CD14-positive monocyte (primary cell): ENCODE measurements at places on chromosomes 11 and 22. TPM values are rescaled to one million over a fixed set of nuclear protein-coding genes. Genes with fewer than 3 reads are reported as not detected.

TMEM191B gene
- 1.8 TPM for polyA plus RNA-seq

APBB1 gene
- polyA plus RNA-seq, result 2.5 TPM

CADM1 gene
- not detected in 2 replicates for polyA plus RNA-seq

RASD2 gene
- polyA plus RNA-seq, result 0.29 TPM in 1 of 2 replicates, not detected in the other

APOBEC3C gene
- 19.7 and 23.2 TPM in 2 replicates for polyA plus RNA-seq

GRCh38 chr22:39410264-39410663 is 10.7 kb downstream of the TAB1 start:
- peak overlapping the region; percentile 80 for H3K27ac ChIP-seq
- DNase-seq, result peak; percentile 40
- H3K4me1 ChIP-seq, result peaks cover 81% of the 10 kb centered on the region
- no peaks in the 10 kb centered on the region for H3K27me3 ChIP-seq

DNA sequence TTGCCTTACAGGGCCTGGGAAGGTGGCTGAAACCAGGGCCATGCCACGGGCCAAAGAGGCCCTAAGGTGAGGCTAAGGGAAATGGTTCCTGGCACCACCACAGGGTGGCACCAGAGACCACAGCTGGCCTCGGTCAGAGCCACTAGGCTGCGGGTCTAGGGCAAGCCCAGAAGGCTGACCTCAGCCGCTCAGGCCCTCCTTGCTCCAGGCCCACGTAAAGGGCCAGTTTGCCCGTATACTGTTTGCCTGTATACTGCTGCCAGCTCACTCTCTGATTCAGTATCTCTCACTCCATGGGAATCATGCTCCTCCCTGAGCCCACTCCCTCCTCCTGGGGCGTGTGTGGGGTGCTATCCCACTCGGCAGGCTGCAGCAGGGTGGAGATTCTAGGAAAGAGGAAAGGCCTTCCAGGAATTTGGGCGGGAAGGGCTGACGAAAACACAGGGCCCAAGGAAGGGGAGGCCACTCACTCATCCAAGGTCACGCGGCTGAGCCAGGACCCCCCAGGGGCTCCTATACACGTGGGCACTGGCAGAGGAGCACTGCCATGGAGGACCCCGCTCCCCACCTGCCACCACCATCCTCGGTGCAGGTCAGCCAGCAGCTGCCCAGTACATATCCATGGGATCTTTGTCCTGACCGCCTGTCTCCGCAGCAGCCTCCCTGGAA is 62.4 kb downstream of the NECTIN1 start:
- no peak overlapping the region for H3K4me3 ChIP-seq
- no peaks in the 10 kb centered on the region for H3K4me1 ChIP-seq
- DNase-seq, result peak; percentile 66
- H3K27me3 ChIP-seq, result no peaks in the 10 kb centered on the region
- H3K27ac ChIP-seq, result no peak overlapping the region

DNA sequence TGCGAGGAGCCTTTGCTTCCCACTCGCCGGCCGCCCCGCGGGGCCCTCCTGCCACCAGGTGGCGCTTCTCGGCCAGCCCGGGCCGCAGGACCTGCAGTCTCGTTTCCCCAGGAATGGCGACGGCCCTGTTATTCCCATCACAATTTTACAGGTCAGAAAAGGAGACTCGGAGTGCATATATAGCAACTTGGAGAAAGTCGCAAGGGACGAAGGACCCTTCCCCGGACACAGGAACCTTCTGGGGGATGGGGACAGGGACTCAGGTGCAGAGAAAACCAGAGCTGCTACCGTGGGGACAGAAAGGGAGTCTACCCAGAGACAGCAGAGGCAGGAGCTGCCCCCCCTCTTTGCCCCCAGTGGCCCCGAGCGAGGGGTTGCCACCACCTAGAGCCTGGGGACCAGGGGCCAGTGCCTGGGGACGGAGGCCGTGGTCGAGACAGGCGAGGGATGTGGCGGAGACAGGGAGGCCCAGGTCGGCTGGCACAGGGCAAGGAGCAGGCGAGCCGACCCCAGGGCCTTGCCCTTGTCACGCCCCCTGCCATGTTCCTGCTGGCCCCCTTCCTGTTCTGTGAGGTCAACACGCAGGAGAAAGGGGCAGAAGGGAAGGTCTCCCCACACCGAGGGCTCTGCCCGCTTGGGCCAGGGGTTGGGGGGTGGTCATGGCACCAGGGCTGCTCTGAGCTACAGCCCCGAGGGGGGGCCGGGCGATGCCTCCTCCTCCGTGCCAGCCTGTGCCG is 3.5 kb upstream of the KRTAP5-6 start:
- H3K27me3 ChIP-seq, result no peaks in the 10 kb centered on the region
- H3K27ac ChIP-seq, result no peak overlapping the region
- peak overlapping the region; percentile 57 for H3K4me3 ChIP-seq
- no peaks in the 10 kb centered on the region for H3K36me3 ChIP-seq
